Epithelial cell of alveolus of lung (primary cell): ENCODE measurements at places on chromosomes 5 and 9. TPM values are rescaled to one million over a fixed set of nuclear protein-coding genes. Genes with fewer than 3 reads are reported as not detected.

The BBLN gene
- total RNA-seq, result 265 and 358 TPM in 2 replicates

The TAF11L8 gene
- total RNA-seq, result not detected in 2 replicates

The ZCCHC7 gene
- total RNA-seq, result 13.4 and 14.6 TPM in 2 replicates

The SLC25A2 gene
- not detected in 2 replicates for total RNA-seq

The C6 gene
- 1.2 TPM in 1 of 2 replicates, not detected in the other for total RNA-seq

The SCGB3A2 gene
- total RNA-seq, result not detected in 2 replicates

The KCNV2 gene
- total RNA-seq, result not detected in 2 replicates

The GLRA1 gene
- not detected in 2 replicates for total RNA-seq

The LCNL1 gene
- 1.9 TPM in 1 of 2 replicates, not detected in the other for total RNA-seq

The AGXT2 gene
- total RNA-seq, result not detected in 2 replicates

The PCA3 gene
- not detected in 2 replicates for total RNA-seq

The FGF1 gene
- 2.5 TPM in 1 of 2 replicates, not detected in the other for total RNA-seq

The SOX30 gene
- total RNA-seq, result not detected in 2 replicates

The DBH gene
- not detected in 2 replicates for total RNA-seq

The GADD45G gene
- total RNA-seq, result 1.8 and 6.5 TPM in 2 replicates

The IFNK gene
- total RNA-seq, result not detected in 2 replicates

The GARIN3 gene
- total RNA-seq, result not detected in 2 replicates

The PHF19 gene
- 34.3 and 45.5 TPM in 2 replicates for total RNA-seq

The PNPLA7 gene
- 0.13 and 0.32 TPM in 2 replicates for total RNA-seq

The GABRB2 gene
- total RNA-seq, result 0.65 TPM in 1 of 2 replicates, not detected in the other

The SOWAHA gene
- total RNA-seq, result 0.16 TPM in 1 of 2 replicates, not detected in the other

The CCDC187 gene
- total RNA-seq, result not detected in 2 replicates

The PCDHGC3 gene
- total RNA-seq, result 51.5 and 161 TPM in 2 replicates

The NUDT12 gene
- 12.8 and 16.2 TPM in 2 replicates for total RNA-seq

The DMRT2 gene
- total RNA-seq, result not detected in 2 replicates

The MEIKIN gene
- total RNA-seq, result not detected in 2 replicates

The KLHL9 gene
- 25.2 and 30.0 TPM in 2 replicates for total RNA-seq

The SPACA9 gene
- total RNA-seq, result 3.2 and 14.8 TPM in 2 replicates

The PAX5 gene
- total RNA-seq, result not detected in 2 replicates

The PCDHB6 gene
- 0.64 TPM in 1 of 2 replicates, not detected in the other for total RNA-seq

The TMOD1 gene
- 0.26 and 1.5 TPM in 2 replicates for total RNA-seq

The TSLP gene
- 0.80 and 5.8 TPM in 2 replicates for total RNA-seq

The KCNIP1 gene
- not detected in 2 replicates for total RNA-seq
